ENCODE measurements at places on chromosomes 7 and 10.

- no peak for DNase-seq
Observed at GRCh38 chr10:48881937-48882336, 57.7 kb downstream of the LRRC18 start.

GRCh38 chr7:31782411-31782991 is 95.5 kb downstream of the PPP1R17 start:
- DNase-seq = peak; percentile 66

- DNase-seq = no peak
Observed at GRCh38 chr10:14259696-14260566, 70.8 kb downstream of the FRMD4A start.

DNA sequence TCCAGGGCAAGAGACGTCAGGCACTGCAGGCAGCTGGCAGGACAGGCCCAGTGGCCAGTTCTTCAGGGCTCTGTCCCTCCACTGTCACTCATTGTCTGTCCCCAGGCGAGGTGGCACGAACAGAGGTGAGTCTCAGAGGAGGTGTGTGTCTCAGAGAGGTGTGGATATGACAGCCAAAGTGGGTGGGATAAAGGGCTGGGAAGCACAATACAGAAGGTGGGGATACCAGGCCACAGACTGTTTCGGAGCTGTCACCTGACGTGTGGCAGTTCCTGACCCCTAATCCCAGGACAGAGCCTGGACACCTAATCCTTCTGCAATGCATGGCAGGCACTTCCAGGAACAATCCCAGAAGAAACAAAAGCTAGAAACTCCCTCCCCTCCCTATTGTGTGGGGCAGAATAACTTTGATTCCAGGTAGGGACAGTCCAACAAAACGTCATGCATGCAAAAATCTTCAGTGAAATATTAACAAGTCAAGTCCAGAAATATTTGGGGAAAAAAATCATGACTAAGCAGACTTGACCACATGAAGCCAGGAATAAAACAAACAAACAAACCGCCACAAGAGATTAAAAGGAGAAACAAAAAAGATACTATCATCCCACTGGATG is 11.6 kb downstream of the KLRG2 start:
- peak; percentile 38 for DNase-seq

DNA sequence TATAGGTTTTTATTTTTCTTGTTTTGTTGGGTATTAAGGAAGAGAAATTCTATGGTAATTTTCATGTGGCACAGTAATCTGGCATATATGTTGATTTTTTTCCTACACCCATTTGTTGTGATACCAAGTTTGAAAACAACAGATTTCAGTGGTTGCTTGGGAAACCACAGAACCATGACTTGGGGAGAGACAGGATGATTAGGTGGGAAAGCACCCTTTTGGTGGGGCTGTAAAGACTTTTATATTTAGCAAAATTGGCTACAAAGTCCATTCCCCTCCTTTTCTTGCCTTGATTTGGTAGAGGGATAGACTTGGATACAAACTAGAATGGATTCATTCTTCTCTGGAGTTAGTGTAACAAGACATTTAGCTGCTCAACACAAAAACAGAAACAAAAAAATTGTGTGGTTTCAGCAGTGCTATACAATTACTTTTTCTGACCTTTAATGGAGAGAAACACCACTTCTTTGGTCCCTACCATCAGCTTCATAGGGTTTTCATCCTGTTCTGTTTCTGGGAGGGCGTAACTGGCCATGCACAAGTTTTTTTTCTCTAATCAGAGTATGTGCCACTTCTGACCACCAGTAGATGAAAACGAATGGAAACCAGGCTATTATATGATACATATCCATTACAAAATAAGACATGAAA is 52.7 kb downstream of the FIGNL1 start:
- DNase-seq = no peak

GRCh38 chr10:94487575-94487974 is 58.0 kb upstream of the HELLS start:
- no peak for DNase-seq

GRCh38 chr7:32039000-32039756 is 31.0 kb downstream of the PDE1C start:
- DNase-seq = no peak

GRCh38 chr7:77580762-77581350 is 43.8 kb downstream of the PTPN12 start:
- peak; percentile 53 for DNase-seq

- peak; percentile 69 for DNase-seq
Observed at GRCh38 chr10:101297901-101298486, 56.0 kb upstream of the BTRC start.

GRCh38 chr7:50703654-50704053 is 79.0 kb downstream of the GRB10 start:
- no peak for DNase-seq

DNA sequence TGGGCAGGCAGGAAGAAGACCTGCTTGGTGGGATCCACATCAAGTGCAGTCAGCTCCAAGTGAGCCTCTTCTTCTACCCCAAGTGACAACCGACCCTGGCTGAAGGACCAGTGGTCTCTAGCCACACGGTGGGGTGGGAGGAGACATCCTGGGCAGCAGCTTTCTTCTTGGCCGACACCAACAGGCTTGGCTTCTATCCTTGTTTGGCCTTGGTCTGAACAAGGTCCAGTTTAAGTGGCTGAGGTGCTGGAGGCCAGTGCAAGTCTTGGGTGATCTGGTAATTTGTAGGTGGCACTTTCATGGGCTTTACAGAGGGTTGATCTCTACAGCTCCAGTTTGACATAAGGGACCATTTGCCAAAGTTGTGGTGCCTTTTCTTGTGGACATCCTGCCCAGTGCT is 63.6 kb upstream of the PDCD4 start:
- DNase-seq = no peak

GRCh38 chr7:38235606-38236005 is 37.8 kb downstream of the TARP start:
- DNase-seq = no peak

Data from MCF 10A (cell line).